ENCODE measurements at places on chromosomes 16 and 17.

GRCh38 chr16:81612351-81613163, 166.5 kb upstream of the PLCG2 start:
- no peak for DNase-seq

DNA sequence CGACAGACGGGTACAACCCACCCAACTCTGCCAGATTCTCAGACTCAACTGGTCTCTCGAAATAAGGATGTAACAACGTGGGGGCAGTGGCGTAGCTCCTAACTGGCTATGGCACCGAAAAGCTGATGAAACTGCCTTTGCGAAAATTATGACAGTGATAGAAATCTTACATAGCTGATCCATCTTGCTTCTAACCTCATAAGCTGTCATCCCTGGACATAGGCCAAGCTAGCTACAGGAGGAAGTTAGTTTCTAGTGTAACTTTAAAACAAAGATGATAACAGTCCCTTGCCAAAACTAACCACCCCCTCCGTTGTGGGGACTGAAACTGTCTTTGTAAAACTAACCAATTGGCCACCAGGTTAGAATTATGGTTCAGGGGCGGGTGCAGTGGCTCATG, 220.1 kb downstream of the SLC39A11 start:
- no peak for DNase-seq

- no peak for DNase-seq
These were observed 138.0 kb upstream of the CPHXL start for GRCh38 chr16:75864243-75864642.

DNA sequence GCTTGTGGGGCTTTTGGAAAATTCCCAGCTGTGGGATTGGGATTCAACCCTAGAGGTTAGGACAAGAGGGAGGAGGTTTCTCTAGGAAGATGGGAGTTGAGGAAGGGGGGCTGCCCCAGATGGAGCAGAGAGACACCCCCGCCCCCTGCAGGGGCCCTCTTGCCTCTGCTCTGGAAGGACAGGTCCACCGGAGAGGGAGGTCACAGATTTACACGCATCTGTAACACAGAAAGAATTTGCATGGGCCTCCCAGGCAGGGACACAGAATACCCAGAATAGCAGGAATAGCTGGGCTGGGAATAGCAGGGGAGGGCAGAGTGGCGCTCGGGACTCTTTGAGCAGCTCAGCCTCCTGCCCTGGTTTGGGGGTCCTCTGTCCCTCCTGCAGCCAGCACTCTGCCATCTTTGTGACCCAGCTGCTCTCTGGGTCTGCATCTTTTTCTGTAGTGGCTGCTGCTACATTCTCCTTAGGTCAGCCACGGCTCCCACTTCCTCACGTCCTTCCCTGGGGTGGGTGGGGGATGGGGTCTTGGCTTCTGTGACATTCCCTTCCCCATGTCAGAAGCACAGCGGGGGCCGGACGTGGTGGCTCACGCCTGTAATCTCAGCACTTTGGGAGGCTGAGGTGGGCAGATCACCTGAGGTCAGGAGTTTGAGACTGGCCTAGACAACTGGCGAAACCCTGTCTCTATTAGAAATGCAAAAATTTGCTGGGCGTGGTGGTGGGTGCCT, 33.9 kb upstream of the PLLP start:
- no peak for DNase-seq

DNA sequence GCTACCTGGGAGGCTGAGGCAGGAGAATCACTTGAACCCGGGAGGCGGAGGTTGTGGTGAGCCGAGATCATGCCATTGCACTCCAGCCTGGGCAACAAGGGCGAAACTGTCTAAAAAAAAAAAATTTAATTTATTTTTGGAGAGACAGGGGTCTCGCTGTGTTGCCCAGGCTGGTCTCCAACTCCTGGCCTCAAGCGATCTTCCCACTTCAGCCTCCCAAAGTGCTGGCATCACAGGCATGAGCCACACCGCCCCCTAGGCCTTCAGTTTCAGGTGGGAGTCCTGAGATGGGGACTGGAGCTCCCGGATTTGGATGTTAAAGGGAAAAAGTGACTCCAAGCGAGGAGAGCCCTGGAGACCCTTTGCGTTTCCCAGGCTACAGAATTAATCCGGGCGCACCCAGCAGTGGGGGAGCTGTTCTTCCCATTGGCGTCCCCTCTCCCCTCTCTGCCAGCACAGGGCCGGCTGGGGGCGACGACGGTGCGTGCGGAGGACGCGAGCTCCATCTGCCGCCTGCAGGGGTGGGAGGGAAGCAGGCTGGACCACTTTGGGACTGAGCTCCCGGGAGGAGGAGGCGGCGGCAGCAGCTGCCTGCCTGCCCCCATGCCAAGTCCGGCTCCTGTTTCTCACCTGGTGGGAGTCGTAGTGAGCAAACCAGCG, 49.3 kb upstream of the USP7 start:
- DNase-seq = no peak

DNA sequence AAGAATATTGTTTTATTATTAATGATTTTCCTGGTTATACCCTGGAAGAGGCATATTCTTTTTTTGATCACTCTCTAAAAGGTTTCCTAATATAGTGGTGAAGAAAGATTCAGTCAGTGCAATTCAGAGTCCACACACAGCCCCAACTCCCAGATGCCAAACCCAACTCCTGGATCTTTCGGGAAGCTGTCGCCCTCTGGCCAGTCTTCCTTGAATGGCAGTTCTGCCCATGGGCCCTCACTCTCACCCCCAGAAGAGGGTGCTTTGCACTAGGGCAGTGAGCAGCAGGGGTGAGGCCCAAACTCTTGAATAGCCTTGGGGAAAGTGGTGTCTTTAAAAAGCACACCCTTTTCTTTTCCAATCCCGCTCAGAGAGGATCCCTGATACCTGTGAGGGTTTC, 11.0 kb downstream of the KRT32 start:
- DNase-seq = no peak

GRCh38 chr17:181245-182049, at the start of gene DOC2B:
Gene DOC2B (minus strand): TSS chr17:181650. CDS start chr17:181479, 171 bp downstream.
- DNase-seq = no peak

DNA sequence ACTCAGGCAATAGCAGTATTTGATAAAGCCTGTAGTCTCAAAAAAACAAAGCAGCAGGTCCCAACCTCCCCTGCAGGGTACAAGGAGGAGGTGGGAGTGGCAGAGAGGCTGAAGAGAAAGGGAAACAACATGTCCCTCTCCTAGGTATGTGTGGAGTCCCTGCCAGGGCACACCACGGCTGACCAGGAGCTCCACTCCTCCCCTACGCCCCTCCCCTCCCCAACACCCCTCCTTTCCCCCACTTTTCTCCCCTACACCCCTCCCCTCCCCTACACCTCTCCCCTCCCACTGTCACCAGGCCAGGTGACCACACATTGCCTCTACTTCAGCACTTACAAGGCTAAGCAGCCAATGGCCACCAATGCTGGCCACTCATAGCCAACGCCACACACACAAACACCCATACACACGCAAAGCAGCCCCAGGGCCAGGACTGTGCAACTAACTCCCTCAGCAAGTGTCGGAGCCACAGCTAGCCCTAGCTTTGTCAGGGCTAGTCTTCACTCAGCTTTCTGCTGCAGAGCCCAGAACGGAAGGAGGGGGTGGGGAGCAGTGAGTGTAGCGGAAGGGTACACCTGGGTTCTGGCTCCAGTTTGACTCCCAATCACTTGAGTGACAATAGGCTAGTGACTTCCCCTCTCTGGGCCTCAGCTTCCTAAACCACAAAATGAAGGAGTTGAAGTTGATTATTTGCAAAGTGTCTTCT, 8.2 kb downstream of the CAVIN1 start:
- no peak for DNase-seq

DNA sequence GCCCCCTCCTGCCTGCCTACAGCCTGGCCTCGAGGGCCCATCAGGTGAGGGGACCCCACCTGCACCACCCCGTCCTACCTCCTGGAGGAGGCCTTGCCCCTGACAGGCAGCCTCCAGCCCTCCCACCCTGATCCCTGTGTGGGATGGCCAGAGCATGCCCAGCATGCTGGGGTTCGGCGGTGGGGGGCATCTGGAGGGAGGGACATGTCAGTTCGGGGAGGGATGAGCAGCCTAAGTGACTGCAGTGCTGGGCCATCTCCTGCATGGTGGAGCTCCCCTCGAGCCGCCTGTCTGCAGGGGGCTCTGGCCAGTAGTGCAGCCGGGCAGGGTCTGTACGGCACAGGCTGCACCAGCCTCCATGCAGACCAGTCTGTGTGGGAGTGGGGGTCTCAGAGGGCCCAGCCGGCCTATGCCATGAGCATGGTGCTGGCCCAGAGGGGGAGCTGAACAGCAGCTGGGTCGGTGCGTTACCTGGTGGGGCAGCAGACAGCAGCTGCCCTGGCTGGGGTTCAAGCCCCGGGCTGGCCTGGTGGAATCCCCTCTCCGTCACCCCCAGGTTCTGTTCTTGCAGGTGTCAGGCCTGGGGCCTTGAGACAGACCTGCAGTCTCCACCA, 4.0 kb upstream of the RNPS1 start:
- no peak for DNase-seq

- DNase-seq = peak; percentile 51
These were observed 2.0 kb downstream of the PPP1R9B start for GRCh38 chr17:50148226-50149090.

- no peak for DNase-seq
These were observed 28.8 kb downstream of the ZCCHC14 start for GRCh38 chr16:87463722-87464690.

- DNase-seq = no peak
These were observed 261.0 kb upstream of the KCNJ16 start for GRCh38 chr17:69814031-69814430.

DNA sequence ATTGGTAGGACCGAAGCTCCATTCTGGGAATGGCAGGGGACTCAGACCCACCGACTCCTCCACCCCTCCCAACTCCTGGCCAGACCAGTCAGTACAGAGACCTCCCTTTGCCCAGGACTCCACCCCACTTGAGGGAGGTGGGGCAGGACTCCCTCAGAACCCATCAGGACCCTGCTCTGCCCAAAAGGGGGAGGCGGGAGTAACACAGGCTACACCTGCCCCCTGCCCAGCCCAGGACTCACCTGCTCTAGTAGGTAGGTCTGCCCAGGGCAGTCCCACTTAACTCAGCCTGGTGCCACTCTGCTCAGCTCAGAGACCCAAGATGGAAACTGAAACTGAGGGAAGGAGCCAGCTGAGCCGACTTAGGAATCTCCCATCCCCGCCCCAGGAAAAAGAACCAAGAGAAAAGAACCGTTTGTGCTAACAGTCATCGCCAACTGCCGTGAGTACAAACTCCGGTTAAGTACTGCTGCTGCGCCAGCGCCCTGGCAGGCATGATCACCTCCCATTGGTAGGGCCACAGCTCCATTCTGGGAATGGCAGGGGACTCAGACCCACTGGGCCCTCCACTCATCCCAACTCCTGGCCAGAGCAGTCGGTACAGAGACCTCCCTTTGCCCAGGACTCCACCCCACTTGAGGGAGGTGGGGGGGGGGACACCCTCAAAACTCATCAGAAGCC, 503 bp downstream of the DHX58 start:
- DNase-seq = no peak

DNA sequence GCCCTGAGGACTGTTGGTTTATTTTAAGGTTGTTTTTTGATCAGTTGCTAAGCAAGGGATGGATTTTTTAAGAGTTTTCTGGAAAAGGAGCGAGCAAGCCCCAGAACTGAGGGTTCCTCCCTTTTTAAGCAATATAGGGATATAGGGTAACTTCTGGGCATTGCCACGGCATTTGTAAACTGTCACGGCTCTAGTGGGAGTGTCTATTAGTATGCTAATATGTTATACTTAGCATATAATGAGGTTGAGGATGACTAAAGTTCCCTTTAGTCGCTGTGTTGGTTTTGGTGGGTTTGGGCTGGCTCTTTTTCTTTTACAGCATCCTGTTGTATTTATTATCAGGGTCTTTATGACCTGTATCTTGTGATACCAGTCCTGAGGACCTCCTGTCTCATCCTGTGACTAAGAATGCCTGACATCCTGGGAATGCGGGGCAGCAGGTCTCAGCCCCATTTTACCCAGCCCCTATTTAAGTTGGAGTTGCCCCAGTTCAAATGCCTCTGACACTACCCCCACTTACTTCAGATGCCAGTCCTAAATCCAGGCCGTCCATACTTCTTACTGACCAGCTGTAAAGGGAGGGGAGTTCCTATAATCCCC, 59.4 kb downstream of the MFSD11 start:
- DNase-seq = no peak

GRCh38 chr17:37259030-37259735, 116.6 kb upstream of the C17orf78 start:
- DNase-seq = no peak

GRCh38 chr17:39742856-39743436, 5.2 kb downstream of the GRB7 start:
- no peak for DNase-seq

- no peak for DNase-seq
These were observed 54.3 kb upstream of the SREBF1 start for GRCh38 chr17:17890773-17891759.

- DNase-seq = no peak
These were observed 10.1 kb downstream of the SNX29 start for GRCh38 chr16:11986521-11987057.

DNA sequence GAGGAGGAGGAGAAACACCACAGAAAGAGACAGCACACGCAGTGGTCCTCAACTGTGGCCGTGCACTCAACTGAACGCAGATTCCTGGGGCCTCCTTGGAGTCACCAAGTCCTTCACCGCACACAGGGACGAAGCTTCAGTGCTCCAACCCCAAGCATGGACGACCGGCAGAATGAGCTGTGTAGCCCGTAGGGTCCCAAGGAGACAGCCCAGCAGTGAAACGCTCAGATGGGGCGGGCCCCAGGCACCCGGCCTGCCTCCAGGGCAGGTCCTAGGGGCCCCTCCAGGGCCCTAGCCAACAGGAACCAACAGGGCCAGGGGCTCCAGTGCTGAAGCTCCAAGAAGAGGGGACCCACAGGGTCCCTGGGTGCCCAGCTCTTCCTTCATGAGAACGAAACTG, 13.2 kb downstream of the RAB40B start:
- no peak for DNase-seq

DNA sequence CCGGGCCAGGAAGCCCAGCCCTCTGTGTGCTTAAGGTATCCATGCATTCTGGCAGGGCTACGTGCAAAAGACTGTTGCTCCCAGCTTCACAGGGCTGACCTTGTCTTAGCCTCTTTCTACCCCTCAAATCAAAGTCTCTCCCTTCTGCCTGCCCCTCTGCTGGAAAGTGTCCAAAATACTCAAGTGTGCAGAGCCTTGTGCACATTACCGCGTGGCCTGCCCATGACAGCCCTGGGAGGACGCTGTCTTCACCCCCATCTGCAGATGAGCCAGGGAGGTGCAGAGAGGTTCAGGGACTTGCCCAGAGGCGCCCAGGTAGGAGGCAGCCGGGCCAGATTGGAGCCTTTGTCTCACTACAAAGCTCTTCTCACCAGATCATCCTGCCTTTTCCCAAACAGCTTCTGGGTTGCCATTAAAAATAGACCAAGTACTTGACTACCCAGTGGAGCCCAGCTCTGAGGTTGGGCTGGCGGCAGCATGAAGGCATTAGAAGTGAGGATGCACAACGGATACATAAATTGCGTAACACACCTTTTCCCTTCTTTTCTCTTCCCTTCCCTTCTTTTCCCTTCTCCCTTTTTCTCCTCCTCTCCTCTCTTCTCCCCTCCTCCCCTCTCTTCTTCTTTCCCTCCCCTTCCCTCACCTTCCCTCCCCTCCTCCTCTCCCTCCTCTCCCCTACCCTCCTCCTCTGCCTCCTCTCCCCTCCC, 3.5 kb downstream of the CACNG4 start:
- no peak for DNase-seq

GRCh38 chr17:59842901-59843652, 49.7 kb downstream of the TUBD1 start:
- no peak for DNase-seq

GRCh38 chr16:52384378-52384777, 162.6 kb downstream of the TOX3 start:
- no peak for DNase-seq
